Stimulated activated CD4-positive, alpha-beta T cell treated with anti-CD3 and anti-CD28 coated beads, Interleukin-1b, Interleukin-23, amount 100 ng/mL, for 24 hours (primary cell): ENCODE measurements at places on chromosomes 7 and 10.

- no peak for DNase-seq
Observed at GRCh38 chr10:112753961-112754411, 196.1 kb upstream of the TCF7L2 start.

GRCh38 chr10:62637249-62638061, 167.1 kb upstream of the ADO start:
- DNase-seq: peak; percentile 38

DNA sequence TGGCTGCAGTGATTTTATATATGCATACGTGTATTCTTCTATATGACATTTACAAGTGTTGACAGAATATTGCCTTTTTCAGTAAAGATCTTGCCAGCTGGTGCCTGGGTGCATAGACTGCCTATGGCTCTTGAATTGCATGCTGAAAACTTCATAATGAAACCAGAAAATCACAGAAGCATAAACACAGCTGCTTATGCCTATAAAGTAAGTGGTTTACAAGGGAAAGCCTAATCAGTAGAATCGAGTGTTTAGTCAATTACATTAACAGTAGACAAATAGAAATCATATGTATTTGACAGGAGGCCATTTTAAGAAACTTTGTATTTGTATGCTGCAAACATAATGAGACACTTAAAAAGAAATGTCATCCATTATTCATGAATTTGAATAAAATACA, 82.5 kb downstream of the TMEM168 start:
- DNase-seq: no peak

GRCh38 chr7:24299192-24299591, 15.2 kb downstream of the NPY start:
- no peak for DNase-seq

- no peak for DNase-seq
Observed at GRCh38 chr10:7260412-7260900, 150.4 kb downstream of the SFMBT2 start.

DNA sequence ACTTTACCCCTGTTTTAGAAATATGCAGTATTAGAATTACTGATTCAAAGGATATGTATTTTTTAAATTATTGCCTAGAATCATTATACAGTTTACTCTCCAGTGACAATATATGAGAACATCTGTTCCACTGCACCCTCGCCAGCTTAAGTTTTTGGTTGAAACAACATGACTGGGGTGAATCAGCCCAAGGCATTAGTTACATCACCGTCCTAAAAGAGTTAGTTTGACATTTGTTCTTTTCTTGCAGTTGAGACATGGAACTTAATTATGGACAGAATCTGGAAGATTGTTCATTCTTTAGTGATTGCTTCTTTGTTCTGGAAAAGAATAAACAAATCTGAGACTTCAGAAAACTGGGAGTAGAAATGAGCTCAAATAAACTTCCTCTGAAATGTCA, 167.3 kb upstream of the DKK1 start:
- DNase-seq: no peak

GRCh38 chr7:37592366-37592765, 91.2 kb upstream of the GPR141 start:
- no peak for DNase-seq

DNA sequence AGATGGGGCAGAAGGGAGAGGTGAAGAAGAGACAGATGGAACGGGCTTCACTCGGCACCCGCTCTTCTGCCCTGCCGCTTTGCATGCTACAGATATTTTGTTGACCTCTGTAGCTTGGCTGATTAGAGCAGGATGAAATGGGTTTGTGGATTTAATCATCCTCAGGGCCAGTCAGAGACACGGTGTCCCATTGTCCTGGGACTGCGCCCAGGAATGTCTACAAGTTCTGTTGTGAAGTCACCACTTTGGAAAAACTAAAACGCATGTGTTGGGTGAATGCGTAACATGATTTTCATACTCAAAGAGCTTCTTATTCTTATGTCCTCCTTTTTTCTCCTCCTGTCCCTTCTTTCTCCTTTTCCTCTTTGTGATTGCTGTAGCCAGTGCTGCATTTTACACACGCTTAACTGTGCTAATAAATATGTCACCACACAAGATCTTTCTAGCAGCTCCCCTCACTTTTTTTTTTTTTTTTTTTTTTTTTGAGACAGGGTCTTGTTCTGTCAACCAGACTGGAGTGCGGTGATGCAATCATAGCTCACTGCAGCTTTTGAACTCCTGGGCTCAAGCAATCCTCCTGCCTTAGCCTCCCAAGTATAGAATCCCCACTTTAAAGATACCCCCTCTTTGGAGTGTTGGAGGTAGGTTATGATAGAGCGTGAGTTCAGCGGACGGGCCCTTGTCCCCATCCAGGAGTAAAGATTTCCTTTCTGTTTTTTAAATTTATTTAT, 3.4 kb downstream of the CPA4 start:
- DNase-seq: no peak

GRCh38 chr7:142595816-142596516, 153.3 kb upstream of the PRSS1 start:
- no peak for DNase-seq

DNA sequence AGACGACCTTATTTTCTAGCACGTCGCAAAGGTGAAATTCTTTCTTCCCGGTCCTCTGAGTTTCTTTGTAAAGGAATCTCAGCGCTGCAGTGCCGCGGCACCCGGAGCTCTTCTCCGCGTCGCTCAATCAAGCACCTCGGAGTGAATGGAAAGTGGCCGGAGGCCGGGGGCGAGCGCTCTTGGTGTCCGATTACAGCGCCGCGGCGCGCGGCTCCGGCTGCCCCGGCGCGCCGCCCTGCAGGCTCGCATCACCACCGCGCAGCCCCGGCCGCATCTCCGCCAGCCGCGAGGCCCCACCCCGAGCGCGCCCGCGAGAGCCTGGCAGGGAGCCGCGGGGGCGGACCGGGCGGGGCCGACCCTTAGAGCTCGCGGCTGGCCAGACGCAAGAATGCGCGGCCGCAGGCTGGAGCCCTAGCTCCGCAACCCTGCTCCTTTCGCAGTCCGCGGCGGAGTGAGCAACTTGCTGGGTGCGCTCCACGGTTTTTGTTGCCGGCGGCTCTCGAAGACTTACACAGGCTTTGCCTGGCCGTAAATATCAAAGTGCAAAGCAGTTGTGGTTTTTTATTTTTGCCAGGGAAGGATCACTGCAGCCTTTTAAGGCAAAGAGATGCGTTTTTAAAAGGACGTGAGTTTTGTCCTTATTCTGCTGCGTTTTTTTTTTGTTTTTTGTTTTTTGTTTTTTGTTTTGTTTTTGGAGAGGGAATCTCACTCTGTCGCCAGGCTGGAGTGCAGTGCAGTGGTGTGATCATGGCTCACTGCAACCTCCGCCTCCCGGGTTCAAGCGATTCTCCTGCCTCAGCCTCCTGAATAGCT, at the start of gene SEMA3C:
TSS of gene SEMA3C (minus strand) at position 143 of the 813 bp plus-strand sequence. CDS start 2,270 bp downstream, outside the sequence.
- DNase-seq: no peak

DNA sequence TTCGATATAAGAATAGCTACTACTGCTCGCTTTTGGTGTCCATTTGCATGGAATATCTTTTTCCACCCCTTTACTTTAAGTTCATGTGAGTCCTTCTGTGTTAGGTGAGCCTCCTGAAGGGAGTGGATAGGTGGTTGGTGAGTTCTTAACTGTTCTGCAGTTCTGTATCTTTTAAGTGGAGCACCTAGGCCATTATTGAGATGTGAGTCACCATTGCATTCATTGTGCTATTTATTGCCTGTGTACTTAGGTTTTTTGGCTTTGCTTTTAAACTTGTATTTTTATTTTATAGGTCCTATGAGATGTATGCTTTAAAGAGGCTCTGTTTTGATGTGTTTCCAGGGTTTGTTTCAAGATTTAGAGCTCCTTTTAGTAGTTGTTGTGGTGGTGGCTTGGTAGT, 1430.8 kb downstream of the REEP3 start:
- DNase-seq: no peak

DNA sequence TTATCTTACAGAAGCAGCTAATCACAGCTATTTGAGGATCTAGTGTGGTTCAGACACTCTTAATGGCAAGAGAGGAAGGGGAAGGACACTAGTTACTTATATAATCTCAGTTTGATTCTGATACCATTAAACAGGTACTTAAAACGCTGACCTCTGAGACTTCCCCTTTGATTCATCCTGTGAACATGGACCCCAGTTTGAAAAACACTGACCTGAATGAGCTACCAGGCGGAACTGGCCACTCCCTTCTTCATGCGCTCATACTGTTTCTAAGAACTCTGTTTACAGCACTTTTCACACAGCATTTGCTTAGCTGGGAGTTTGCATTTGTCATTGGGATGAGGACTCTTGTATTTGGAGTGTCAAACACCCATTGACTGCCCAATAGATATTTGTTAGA, 45.7 kb downstream of the BEND7 start:
- DNase-seq: no peak
